ENCODE measurements at places on chromosomes 12 and 14.

- DNase-seq: no peak
Observed at GRCh38 chr14:102234331-102235264, 70.4 kb downstream of the MOK start.

DNA sequence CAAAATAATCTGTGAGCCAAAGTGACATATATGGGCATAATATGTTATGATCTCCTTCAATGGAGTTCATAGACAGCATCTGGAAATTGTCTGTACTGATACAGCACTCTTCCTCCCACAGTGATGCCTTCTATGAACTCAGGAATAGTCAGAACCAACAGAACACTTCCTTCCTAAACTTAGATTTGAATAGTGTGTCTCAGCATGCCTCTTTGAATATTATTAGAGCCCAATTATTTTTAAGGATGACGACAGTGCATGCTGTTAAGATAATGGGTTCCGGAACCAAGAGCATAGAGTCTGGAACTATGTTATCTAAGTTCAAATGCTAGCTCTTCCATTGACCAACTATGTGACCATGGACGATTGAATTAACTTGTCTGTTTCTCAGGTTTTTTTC lies 386.6 kb upstream of the PRICKLE1 start:
- DNase-seq: no peak

DNA sequence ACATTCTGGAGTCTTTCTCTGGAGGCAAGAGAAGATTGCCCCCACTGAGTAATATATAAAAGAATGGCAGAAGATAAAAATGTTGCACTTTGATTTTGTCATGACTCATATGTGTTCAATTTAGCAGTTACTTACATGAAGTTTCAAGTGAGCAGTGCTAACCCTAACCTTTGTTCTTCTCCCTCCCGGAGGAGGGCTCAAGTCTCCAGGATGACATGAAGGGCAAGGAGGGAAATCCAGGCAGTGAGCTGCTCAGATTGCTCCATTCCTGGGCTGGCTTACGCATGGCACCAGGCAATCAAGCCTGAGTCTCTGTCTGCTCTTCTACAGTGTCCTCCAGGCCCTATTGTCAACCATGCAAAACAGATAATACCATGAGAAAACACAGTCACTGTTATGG lies 322.3 kb downstream of the DUSP6 start:
- DNase-seq: no peak

DNA sequence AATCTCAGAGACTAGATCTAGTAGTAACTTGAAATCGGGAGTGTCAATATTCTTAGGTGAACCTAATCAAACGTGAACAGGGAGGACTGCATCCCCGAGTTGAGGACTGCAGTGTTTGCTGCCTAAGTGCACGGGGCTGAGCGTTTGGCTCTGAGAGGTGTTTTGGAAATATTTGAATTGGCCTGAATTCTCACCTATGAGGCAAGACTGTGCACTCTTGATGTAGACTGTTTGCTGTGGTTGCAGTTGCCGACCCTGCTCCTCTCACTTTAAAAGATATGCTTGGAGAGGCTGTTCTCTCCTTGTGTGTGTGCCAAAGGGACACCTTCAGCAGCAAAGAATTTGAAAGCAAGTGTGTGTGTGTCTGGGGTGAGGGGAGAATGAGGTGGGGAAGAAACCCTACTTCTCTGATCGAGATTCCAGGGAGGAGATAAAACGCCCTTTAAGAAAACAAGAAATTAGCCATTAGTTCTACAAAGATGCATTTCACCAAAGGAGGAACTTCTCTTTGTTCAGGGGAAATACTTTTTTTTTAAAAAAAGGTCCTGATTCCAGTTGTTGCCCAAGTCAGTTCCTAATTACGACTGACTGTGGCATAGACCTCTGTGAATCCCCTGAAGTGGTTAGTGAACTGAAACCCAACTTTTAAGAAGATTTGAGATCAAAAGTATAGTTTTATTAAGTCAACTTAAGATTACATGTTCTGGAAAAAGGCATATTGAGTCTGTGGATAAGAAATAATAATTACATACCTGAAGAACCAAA lies 106.6 kb downstream of the DYRK2 start:
- DNase-seq: no peak

DNA sequence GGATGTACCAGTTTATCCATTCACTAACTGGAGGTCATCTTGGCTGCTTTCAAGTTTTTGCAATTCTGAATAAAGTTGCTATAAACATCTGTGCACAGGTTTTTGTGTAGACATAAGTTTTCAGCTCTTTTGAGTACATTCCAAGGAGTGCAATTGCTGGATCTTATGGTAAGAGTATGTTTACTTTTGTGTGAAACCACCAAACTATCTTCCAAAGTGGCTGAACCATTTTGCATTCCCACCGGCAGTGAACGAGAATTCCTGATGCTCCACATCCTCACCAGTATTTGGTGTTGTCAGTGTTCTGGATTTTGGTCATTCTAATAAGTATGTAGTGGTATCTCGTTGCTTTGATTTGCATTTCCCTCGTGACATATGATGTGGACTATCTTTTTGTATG lies 150.5 kb upstream of the BCL2L14 start:
- DNase-seq: no peak
